ENCODE measurements at places on chromosomes 13 and 19.

GRCh38 chr13:29749401-29750182, 100.8 kb downstream of the UBL3 start:
- DNase-seq = no peak

DNA sequence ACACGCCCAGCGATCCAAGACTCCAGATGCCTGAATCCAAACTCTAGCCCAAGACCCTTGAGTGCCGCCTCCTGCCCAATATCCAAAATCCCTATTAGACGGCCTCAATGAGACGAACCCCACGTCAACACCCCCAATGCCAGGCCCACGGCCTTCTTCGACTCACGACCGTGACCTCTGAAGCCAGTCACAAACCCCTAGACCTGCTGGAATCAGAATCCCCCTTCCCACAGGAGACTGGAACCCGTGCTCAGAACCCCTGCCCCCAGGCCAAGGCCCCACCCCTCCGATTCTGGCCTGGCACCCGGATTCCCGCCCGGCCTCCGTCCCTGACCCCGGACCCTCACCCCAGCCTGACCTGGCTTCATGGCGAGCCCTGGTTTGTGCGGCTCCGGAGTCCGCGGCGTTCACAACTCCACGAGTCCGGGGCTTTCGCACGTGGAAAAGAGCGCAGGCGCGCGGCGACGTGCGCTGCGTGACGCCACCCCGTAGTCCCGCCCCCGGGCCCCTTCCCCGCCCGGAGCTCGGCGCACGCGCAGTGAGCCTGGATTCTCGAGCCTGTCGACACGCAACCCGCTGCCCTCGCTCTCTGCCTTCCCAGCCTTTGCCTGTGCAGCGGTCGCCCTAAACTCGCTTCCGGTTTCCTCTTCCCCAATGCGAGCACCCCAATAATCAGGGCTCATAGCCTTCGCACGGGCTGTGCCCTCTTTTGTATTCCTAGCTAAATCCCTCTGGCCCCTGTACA, at the start of gene FBL:
Gene FBL (minus strand): TSS at position 447 of the 745 bp plus-strand sequence. CDS start 79 bp downstream, at position 368.
- DNase-seq = peak; percentile 99

GRCh38 chr13:28058866-28059613, 41.3 kb downstream of the FLT3 start:
- DNase-seq = no peak

- no peak for DNase-seq
These were observed 73.5 kb upstream of the IRS2 start for GRCh38 chr13:109859898-109860297.

- no peak for DNase-seq
These were observed 364.0 kb downstream of the KCTD12 start for GRCh38 chr13:76522083-76522755.

DNA sequence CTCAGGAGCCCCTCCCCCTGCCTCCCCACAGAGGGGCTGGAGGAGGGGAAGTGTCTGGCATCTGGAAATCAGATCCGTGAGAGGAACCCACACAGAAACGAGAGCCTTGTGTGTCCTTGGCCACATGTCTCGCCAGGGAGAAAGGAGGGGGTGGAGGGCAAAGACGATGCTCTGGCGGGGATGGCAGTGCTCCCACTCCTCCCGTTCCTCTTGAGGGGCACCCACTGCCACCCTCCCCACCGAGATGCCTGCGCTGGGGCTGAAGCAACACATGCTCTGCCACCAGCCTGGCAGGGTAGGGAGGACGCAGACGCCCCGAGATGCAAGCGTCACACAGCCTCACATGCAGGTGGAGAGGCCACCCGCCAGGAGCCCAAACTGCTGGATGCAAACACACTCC, 2.8 kb downstream of the ADGRL1 start:
- DNase-seq = no peak

DNA sequence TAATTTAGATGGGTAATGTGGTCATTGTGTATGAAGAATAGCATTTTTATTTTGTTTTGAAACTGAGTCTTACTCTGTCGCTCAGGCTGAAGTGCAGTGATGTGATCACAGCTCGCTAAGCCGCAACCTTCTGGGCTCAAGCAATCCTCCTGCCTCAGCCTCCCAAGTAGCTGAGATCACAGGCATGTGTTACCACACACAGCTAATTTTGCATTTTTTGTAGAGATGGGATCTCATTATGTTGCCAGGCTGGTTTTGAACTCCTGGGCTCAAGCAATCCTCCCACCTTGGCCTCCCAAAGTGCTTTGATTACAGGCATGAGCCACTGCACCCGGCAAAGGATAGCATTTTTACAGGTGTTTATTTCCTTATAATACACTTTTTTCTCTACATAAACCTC, 36.6 kb downstream of the SERTM1 start:
- DNase-seq = no peak

DNA sequence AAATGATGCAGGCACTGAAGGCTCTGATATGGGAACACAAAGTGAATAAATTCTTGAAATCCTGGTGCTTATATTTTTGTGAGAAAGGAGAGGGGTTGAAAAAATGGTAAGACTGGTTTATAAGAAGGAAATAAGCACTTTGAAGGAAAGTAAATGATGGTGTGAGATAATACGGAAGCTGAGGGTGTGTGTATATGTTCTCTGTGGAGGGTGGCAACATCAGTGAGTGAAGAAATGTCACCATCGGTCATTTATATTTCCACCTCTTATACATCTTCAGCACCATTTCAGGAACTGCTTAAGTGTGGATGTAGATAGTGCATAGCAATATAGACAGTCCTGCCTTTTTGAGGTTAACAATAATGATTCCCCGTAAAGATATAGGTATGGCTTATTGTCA, 17.5 kb downstream of the ZNF136 start:
- DNase-seq = no peak

- DNase-seq = no peak
These were observed 97.7 kb upstream of the DOCK9 start for GRCh38 chr13:99075268-99076191.

- no peak for DNase-seq
These were observed 28.8 kb upstream of the MCF2L start for GRCh38 chr13:112940236-112940635.

DNA sequence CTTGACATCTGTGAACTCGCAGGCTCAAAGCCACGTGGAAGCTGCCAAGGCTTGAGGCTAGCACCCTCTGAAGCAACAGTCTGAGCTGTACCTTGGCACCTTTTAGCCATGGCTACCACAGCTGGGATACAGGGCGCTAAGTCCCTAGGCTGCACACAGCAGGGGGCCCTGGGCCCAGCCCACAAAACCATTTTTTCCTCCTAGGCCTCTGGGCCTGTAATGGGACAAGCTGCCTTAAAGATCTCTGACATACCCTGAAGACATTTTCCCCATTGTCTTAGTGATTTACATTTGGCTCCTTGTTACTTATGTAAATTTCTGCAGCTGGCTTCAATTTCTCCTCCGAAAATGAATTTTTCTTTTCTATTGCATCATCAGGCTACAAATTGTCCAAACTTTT, 455.9 kb downstream of the TDRD3 start:
- no peak for DNase-seq

DNA sequence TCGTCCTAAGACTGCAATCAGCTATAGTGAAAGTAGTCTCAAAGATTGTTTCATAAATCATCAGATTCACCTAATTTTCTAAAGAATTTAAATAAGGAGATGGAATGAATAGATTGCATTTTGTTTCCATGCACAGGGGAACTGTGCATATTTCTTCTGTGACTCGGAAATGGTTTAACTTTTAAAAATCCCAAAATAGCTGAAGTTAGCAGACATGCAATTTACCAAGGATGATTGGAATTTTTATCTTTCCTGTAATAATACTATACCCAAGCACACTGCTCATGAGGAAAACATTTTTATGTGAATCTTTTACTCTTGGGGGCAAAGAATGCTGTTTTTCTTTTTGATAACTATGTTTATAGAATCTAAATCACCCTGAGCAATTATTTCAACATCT, 15.0 kb upstream of the LMO7 start:
- DNase-seq = no peak

DNA sequence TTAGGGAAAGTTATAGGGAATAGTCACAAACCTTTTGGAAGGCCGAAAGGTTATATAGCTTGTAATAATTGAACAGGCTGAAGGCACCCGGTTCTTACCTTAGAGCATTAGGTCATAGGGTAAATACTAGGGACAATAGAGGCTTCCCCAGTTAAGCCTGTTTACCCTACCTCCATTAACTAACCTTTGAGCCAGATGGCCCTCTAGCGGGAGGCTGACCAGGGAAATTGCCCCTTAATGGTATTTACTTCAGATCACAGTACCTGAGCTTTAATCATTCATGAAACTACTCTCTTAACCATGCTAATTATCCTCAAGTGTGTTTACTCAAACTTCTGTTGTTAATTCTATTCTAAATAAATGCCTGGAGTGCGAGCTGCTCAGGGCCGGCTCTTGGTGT, 20.4 kb upstream of the ZNF83 start:
- DNase-seq = no peak

DNA sequence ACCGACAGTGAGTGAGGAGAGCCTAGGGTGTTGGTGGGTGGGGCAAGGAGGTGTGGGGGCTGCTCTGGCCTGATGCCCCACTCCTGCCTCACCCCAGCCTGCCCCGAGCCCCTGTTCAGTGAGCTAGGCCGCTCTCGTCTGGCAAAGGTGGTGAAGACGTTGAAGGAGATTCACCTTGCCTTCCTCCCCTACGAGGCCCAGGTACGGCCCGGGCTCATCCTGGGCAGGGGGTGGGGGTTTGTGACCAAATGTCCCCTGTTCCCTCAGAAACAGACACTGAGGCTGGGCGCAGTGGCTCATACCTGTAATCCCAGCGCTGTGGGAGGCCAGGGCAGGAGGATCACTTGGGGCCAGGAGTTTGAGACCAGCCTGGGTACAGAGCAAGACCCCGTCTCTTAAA, 3.9 kb downstream of the STXBP2 start:
- DNase-seq = no peak

DNA sequence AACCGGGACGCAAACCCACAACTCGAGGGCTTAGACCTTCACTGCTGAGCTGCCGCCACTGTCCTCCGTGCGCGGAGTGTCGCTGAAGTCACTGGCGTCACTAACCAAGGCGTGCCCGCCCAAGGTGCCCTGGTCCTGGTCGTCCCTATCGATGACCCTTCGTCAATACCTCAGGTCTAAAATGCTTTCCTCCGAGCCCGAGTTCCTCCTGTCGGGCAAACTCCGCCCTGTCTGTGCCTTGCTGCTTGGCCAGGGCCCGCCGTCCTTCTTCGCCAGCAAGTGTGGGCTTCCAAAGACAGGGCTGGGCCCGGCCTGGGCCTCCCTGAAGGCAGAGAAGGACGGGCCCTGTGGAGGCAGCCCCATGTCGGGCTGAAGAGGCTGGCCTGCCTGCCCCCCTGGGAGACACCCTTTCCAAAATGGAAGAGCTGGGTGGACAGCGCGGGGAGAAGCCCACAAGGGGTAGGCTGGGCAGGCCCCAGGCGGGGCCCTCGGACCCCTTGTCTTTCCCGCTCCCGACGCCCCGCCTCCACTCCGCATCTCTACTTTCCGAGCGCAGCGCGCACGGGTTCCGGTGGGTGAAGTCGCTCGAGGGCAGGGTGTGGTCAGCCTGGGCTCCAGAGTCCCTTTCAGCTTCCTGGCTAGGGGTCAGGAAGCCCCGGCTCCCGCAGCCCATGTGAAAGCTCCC, 13.4 kb downstream of the RB1 start:
- DNase-seq = no peak

GRCh38 chr19:31387717-31388301, 38.6 kb upstream of the TSHZ3 start:
- no peak for DNase-seq

GRCh38 chr13:42356184-42356575, 84.2 kb downstream of the AKAP11 start:
- DNase-seq = no peak

GRCh38 chr19:42198676-42199439, 18.6 kb downstream of the DEDD2 start:
- DNase-seq = no peak

DNA sequence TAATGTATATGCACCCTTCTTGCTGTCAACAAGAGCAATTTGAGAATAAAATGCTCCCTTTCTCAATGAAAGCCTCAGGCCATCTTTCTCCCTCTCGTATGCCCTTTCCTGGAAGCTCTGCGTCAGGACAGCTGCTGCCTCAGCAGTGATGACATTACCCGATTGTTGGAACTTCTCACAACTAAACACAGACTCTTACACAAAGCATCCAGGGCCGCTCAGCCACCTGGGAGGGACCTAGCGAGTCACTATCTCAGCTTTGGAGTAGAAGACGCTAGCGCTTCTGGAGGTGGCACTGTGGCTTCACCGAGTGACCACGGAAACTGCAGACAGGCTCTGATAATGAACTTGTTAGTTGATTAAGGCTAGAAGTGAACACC, 153.2 kb upstream of the SOX1 start:
- peak; percentile 7 for DNase-seq

- DNase-seq = no peak
These were observed 800 bp downstream of the RPL28 start for GRCh38 chr19:55386493-55386971.

GRCh38 chr13:82962397-82962796, 919.9 kb downstream of the SLITRK1 start:
- DNase-seq = no peak

Data from upper lobe of right lung (tissue), 1 donor.